ENCODE measurements at places on chromosomes 6 and 20. TPM values are rescaled to one million over a fixed set of nuclear protein-coding genes. Genes with fewer than 3 reads are reported as not detected.

- no peaks in the 10 kb centered on the region for H3K36me3 ChIP-seq
- H3K4me3 ChIP-seq: peak within 1 kb of the TSS; percentile 4
- no peak within 1 kb of the TSS for H3K27ac ChIP-seq
- H3K4me1 ChIP-seq: no peaks in the 10 kb centered on the region
These were observed at the start of gene FAM162B for GRCh38 chr6:116764961-116765841. Gene FAM162B (minus strand): TSS chr6:116765719. CDS start chr6:116765576, 143 bp downstream.

- no peaks in the 10 kb centered on the region for H3K27me3 ChIP-seq
- DNase-seq: no peak
- no peak overlapping the region for H3K4me3 ChIP-seq
- H3K36me3 ChIP-seq: no peaks in the 10 kb centered on the region
- H3K4me1 ChIP-seq: peaks cover 11% of the 10 kb centered on the region
These were observed 61.8 kb upstream of the TIAM2 start for GRCh38 chr6:154933181-154933827.

KHDRBS2 gene
- total RNA-seq: 2.1 TPM

HLA-DPB1 gene
- total RNA-seq: 68.0 TPM

TCF21 gene
- 11.6 TPM for total RNA-seq

DST gene
- 475 TPM for total RNA-seq

PXDC1 gene
- 23.5 TPM for total RNA-seq

- peaks cover 14% of the 10 kb centered on the region for H3K4me1 ChIP-seq
- peak overlapping the region; percentile 88 for H3K27ac ChIP-seq
- H3K27me3 ChIP-seq: no peaks in the 10 kb centered on the region
- DNase-seq: no peak
These were observed 1.6 kb downstream of the PPARD start for GRCh38 chr6:35343835-35344550.

- DNase-seq: no peak
- H3K27me3 ChIP-seq: no peaks in the 10 kb centered on the region
- no peak overlapping the region for H3K4me3 ChIP-seq
- H3K36me3 ChIP-seq: no peaks in the 10 kb centered on the region
- no peaks in the 10 kb centered on the region for H3K4me1 ChIP-seq
- no peak overlapping the region for H3K27ac ChIP-seq
These were observed 70.8 kb downstream of the TFAP2B start for GRCh38 chr6:50889497-50889896.

DNA sequence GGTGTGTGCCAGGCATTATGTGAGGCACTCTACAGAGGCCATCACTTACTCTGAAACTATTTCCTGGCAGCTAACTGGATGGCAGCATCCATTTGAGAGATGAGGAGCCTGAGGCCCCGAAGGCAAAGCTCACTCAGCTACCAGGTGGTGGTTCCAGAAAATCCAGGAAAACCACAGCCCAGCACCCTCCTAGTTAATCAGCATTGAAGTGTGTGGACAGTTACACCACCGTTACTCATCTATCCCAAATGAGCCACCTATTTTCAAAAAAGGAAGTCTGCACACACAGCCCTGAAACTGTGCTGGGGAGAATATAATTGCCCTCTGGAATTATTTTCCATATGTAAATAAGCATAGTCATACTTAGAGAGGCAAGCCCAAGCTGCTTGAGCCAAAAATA, 67.4 kb downstream of the CNBD2 start:
- no peak overlapping the region for H3K27ac ChIP-seq
- H3K27me3 ChIP-seq: no peaks in the 10 kb centered on the region
- H3K4me1 ChIP-seq: no peaks in the 10 kb centered on the region
- no peak overlapping the region for H3K4me3 ChIP-seq
- no peaks in the 10 kb centered on the region for H3K36me3 ChIP-seq
- DNase-seq: no peak

SRMS gene
- total RNA-seq: 0.79 TPM

CST7 gene
- total RNA-seq: not detected

DNA sequence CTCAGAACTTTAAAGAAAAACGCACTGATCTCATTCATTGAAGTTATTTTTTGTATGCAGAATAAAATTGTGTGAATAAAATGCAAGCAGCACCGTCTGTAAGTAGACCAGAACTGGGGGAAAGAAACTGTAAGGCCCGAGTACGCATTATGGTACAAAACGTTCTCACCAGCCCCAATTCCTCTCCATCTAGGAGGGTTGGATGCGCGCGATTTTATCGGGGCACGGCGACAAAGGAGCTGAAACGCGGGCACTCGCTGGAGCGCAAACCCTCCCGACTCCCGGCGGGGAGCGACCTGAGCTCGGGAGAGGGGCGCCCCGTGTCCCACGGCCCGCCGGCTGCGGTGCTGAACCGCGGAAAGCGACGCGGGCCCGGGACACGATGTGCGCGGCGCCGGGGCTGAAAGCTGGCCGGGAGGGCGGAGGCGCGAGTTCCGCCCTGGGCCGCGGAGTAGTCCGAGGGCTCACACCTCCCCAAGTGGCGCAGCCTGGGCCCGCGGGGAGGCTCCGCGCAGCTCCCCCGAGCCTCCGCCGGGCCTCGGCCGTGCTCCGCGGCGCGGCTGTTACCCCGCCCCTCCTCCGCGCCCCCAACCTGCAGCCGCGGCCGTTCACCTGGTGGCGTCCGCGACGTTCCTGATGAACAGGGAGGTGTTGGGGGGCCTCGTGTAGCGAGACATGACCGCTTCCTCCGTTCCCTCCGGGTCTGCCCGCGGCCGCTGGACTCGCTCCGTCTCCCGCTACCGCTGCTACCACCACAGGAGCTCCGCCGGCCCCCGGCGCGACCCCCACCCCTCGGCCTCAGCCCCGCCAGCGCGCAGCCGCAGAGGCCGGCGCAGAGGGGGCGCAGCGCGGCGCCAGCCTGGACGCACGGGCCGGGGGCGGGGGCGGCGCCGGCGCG, at the start of gene SRSF12:
Gene SRSF12, minus strand, starts transcription at position 861 of the 898 bp plus-strand sequence. Its CDS starts 184 bp downstream, at position 677.
- H3K36me3 ChIP-seq: no peaks in the 10 kb centered on the region
- peaks cover 6% of the 10 kb centered on the region for H3K4me1 ChIP-seq
- peaks cover 8% of the 10 kb centered on the region for H3K27me3 ChIP-seq
- peak; percentile 35 for DNase-seq

GRCh38 chr20:61926253-61926613, 139.4 kb downstream of the TAF4 start:
- H3K4me1 ChIP-seq: no peaks in the 10 kb centered on the region
- no peak overlapping the region for H3K27ac ChIP-seq
- H3K4me3 ChIP-seq: no peak overlapping the region
- no peak for DNase-seq
- no peaks in the 10 kb centered on the region for H3K27me3 ChIP-seq

SLC16A10 gene
- total RNA-seq: 8.9 TPM

DNA sequence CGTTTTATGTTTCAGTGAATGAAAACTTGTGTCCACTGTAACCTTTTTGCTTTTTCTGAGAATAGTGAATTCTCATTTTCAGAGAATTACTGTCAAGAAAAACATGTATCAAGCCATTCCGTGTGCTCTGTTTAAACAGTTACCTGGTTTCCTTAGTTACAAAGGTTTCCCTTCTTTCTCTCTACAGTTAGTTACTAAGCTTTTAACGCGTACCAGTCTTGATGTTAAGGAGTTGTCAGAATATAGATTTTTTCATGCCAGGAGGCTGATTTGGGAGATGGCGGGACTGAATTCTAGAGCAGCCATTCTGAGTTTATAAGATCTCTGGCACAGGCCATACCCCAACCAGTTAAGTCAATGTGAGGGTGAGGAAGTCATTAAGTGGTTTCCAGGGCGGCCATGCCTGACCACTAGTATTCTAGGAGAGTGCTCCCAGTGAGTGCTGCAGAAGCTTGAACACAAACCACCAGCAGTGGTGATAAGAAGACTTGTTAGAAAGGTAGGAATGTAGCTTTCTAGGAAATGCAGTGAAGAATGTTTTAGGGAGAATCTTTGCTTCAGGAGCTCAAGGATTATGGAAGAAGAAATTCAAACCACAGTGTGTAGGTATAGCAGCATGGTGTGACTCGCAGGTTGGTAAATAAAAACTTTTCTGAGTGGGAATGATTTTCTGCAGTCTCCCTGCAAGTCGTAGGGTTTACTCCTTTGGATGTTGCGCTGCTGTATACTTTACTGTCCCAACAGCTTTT, 112.9 kb downstream of the JARID2 start:
- no peaks in the 10 kb centered on the region for H3K36me3 ChIP-seq
- H3K27ac ChIP-seq: no peak overlapping the region
- H3K4me1 ChIP-seq: peaks cover 12% of the 10 kb centered on the region

GRCh38 chr6:118719351-118720124, 68.1 kb upstream of the CEP85L start:
- no peak for DNase-seq
- no peak overlapping the region for H3K27ac ChIP-seq
- no peaks in the 10 kb centered on the region for H3K36me3 ChIP-seq
- H3K4me3 ChIP-seq: no peak overlapping the region
- no peaks in the 10 kb centered on the region for H3K4me1 ChIP-seq
- no peaks in the 10 kb centered on the region for H3K27me3 ChIP-seq
